CMK (cell line): ENCODE measurements at places on chromosomes 13 and 19.

DNA sequence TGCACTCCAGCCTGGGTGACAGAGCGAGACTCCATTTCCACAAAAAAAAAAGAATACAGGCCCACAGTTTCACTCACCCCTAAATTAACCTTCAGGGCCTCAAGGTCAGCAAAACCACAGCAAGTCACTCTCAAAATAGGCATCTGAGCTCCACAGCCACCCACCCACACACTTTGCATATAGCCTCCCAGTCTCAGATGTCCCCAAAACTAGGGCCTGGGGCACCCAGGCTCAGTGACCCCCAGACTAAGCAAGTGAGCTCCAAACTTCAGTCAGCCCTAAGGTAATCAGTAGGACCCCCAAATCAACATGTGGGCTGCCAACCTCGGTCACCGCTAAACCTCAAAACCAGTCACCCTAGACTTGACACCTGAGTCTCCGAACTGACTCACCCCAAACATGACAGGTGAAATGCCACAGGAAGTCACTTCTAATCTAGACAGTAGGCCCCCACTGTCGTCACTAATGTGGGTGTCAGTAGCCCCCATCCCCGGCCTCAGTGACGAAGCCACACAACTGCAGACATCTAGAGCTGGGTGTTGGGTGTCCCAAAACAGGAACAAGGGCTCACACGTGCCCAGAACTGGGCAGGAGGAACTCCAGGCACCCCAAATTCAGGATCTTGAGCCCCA, 13.9 kb downstream of the RABAC1 start:
- DNase-seq = no peak

DNA sequence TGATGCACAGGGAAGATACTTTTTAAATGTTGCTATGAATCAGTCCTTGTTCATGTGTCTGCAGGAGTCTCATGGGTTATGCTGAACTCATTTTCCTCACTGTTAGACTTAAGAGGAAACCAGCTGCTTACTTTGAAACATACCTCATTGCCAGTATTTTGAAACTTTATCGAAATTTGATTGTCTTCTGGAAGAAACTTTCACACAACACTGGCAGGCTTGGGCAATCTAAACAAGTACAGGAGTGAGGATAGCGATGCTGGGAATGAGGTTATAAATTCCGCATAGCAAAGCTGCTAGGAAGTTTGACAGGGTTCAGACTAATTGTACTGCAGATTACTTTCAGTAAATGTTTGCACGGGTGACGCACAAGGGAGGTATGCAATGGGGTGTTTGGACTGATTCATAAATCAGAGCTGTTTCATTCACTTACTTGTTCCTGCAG, 245.7 kb downstream of the DNAJC15 start:
- DNase-seq = no peak

DNA sequence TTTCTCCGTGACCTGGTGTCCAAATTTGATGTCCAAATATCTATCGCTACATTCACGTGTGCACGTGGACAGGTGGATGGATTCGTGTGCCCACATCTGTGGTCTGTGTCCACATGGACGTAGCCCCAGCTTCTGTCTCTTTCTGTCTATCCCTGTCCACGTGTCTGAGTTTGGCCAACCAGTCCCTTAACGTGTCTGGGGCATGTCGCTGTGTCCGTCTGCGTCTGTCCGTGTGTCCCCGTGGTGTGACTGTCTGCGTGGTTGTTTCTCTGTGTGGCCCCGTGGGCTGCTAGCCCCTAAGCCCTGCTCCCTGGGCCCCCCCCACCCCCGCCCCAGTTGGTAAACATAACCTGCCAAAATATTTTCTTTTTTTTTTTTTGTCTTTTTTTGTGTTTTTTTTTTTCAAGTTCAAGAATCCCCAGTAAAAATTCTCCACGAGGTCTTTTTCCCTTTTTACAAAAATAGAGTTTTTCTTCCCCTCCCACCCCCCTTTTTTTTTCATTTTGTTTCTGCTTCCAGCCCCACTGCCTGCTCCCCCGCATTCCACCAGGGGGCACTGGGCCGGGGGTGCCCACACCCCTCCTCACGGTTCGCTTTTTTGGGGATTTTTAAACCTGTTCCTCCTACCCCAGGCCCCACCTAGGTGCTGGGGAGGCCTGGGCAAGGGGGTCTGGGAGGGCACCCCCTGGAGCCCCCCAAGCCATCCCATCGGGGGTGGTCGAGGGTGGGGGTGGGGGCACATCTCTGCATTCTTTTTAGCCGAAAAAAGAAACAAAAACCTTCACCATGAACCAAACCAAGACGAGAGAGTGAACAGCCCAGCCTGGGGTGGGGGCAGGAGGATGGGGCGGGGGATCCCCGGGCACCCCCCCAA, 18.3 kb downstream of the PRKCSH start:
- no peak for DNase-seq

GRCh38 chr19:51559240-51559639, 11.8 kb upstream of the ZNF175 start:
- DNase-seq = no peak

- no peak for DNase-seq
These were observed 85.0 kb upstream of the UBL3 start for GRCh38 chr13:29935309-29935981.

DNA sequence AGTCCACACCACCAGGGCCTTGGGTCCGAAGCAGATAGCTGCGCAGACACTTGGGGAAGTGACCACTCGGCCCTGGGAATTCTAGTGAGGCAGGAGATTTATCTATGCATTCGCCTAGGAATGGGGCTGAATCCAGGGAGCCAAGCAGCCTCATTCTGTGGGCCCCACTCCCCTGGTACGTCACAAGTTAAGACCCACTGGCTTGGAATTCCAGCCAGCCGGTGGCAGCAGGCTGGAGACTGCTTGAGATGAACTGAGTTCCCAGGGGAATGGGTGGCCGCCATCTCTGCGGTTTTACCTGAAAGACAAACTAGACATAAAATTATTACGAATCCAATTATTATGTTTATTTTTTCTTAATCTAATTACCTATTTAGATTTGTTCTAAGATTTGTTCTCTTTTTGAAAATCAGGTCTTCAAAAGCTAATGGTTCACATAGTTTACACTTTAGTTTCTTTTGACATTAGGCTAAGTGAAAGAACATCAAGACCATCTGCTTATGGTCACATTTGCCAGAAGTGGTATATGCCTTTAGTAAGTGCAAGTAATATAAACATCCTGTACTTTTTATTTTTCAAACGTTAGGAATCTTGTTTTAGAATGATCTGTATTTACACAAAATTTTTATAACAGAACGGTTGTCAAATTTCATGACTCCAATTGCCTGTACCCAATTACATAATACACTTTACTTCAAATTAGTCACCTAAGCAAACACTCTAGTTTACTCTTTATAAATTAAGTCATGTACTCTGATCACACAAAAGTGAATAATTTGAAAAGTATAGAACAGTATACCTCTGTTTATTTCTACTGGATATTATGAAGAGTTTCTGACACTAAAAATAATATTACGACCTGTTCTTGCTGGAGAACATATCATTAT, 74.4 kb downstream of the SLITRK6 start:
- no peak for DNase-seq

DNA sequence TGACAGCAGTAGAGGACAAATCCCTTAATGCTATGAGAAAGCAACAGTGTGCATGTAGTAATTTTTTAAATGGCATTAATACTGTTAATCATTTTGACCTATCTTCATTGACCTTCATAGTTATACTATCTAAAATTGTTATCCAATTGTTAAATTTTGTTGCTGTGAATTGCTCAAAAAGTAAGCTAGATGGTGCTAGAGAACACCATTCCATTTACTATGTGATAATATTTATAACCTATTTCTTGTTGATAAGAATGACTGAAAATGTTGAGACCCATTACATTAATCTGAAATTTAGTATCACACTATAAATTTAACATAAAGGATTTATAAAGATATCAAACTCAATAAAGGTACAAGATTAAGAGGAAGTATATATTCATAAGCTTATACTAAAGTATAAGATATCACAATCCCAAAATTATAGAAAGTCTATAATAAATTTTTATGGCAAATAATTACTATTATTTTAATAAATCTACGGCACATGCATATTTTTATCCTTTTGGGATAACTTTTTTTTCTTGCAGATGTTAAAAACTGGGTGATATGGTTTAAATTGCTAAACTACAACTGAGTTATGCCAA, 1573.3 kb downstream of the PCDH9 start:
- no peak for DNase-seq

DNA sequence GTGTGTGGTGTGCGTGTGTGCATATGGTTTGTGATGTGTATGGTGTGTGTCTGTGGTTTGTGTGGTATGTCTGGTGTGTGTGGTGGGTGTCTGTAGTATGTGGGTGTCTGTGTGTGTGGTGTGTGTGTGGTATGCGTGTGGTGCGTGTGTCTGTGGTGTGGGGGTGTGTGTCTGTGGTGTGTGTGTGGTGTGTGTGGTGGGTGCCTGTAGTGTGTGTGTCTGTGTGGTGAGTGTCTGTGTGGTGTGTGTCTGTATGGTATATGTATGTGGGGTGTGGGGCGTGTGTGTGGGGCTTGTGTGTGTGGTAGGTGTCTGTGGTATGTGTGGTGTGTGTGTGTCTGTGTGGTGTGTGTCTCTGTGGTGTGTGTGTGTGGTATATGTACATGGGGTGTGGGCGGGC, 300.7 kb downstream of the TEX29 start:
- DNase-seq = no peak

DNA sequence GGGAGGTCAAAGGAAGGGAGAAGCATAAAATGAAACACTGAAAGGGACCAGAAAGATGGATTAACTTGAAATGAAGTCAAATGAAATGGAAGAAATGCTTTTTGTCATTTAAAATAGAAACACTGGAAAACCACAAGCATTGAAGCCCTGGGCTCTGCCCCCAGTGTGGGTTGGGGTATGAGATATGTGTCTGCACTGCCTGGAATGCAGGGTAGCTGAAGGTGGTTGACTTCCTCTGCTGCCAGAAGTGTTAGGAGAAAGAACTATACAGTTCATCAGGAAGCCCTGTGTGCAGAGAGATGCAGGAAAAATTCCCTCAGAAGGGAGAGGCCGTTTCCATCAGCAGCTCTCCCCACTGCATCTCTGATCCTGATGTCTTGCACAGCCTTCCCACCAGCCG, 69.2 kb downstream of the DHRS12 start:
- DNase-seq = no peak

- peak; percentile 88 for DNase-seq
These were observed 5.6 kb downstream of the SIGLEC7 start for GRCh38 chr19:51147663-51148062.

GRCh38 chr13:87444135-87444534, 227.0 kb upstream of the SLITRK5 start:
- no peak for DNase-seq

DNA sequence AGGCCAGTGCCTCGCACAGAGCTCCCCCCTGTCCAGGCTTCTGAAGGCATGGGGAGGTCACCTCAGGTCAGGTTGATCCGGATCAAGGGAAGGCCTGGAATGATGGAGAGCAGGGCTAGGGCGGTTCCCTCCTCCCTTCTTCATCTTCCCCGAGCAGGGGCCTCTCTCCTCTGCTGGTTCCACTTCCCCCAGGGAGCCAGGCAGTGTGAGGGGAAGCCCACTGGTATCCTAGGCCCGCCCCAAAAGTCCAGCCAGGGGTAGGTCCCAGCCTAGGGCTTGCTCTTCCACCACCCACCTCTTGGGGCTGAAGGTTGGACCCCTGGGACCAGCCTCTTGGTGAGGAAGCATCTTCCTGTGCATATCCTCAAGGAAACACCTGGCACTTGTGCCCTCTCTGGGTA, 16.4 kb upstream of the PRR19 start:
- DNase-seq = no peak

- no peak for DNase-seq
These were observed 497.1 kb downstream of the DCT start for GRCh38 chr13:93982179-93982918.

DNA sequence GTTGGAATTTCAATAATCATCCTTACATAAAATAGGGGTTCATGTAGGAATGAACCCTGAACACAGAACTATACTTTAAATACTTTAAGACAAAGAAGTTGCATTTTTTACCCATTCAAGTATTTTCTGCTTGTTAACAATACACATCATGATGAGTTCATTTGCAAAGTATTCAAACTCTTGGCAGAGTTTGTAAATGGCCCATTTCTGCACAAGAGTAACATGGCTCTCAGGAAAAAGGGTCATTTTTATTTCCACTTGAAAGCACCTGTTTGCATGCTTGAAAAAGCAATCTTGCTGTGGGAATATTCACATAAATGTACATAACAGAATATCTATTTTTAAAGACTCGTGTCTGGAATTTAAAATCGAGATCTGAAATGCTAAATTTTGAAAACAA, 18.1 kb downstream of the ESD start:
- DNase-seq = no peak

- no peak for DNase-seq
These were observed 434.4 kb upstream of the PCDH9 start for GRCh38 chr13:67664502-67664901.

GRCh38 chr19:39236527-39236926, 8.3 kb downstream of the IFNL3 start:
- DNase-seq = no peak

DNA sequence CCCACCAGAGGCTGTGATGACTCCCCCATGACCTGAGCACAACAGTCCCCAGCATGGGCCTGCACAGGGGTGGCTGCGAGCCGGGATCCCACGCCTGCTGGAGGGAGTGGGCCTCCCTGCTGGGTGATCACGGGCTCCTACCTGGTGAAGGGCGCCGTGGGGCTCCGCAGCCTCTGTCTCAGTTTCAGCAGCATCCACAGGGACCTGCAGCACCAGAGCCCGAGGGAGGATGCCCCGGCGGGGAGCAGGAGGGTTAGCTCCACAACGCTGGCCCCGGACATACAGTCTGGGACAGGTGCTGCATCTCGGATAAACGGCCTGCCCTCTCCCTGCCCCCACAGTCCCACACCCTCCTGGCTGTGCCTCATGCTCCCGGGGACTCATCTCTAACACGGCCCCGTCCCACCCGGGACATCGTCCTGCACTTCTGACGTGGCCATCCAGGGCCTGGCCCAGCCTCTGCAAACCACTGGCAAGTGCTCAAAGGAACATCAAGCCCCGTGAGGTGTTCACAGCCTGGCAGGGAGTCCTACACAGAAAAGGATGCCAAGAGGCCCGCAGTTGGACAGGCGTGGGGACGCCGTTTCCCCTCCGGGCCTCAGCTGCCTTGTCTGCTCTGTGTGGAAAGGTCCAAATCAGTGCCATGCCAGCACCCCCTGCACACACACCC, 10.5 kb downstream of the PEX11G start:
- no peak for DNase-seq

GRCh38 chr13:51818781-51819511, 15.0 kb upstream of the DHRS12 start:
- DNase-seq = no peak

- no peak for DNase-seq
These were observed at the start of gene CGB7 for GRCh38 chr19:49057636-49058234. TSS of gene CGB7 (minus strand) at chr19:49057749. CDS start at chr19:49055375, 2,374 bp downstream.

DNA sequence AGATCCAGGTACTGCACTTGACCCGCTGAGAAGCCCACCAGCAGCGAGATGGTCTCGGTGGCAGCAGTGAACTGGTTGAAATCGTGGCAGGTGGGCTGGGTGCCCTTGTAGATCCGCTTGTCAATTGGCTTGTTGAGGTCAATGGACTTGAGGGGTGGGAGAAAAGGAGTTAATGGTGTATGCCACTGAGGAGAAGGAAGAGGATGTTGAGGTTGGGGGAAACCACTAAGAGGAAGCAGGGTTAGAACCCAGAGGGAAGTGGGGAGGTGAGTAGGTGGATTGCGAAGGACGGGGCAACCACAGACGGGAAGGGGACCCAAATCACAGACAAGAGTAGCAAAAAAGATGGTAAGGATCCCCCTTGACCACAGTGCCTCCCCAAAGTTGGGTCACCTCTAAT, 1.7 kb downstream of the DMWD start:
- peak; percentile 79 for DNase-seq

- DNase-seq = peak; percentile 86
These were observed 7.5 kb upstream of the MADCAM1 start for GRCh38 chr19:488505-489417.
